ENCODE measurements at places on chromosomes 7 and 10.
A peak's percentile ranks its signal among the peaks of the same experiment; 100 is the strongest.

DNA sequence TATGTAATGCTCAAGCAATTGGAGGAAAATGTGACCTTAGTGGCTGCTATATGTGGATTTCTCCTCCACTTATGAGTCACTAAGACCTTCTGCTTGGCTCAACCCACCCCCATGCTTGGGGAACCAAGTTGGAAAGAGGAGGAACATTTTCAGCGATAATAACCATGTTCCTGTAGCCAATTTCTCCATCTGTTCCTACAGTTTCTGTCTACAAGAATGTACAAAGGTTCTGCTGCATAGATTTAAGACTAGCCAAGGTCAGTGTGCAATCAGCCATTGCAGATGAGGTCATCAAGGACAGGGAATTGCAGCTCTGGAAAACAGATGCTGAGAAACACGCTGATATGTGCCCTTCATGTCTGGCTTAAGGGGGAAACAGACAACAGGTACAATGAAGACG is 5.6 kb upstream of the NRCAM start:
- no peak for DNase-seq

- DNase-seq: peak; percentile 82
These were observed 67.1 kb upstream of the DUSP5 start for GRCh38 chr10:110430340-110431273.

DNA sequence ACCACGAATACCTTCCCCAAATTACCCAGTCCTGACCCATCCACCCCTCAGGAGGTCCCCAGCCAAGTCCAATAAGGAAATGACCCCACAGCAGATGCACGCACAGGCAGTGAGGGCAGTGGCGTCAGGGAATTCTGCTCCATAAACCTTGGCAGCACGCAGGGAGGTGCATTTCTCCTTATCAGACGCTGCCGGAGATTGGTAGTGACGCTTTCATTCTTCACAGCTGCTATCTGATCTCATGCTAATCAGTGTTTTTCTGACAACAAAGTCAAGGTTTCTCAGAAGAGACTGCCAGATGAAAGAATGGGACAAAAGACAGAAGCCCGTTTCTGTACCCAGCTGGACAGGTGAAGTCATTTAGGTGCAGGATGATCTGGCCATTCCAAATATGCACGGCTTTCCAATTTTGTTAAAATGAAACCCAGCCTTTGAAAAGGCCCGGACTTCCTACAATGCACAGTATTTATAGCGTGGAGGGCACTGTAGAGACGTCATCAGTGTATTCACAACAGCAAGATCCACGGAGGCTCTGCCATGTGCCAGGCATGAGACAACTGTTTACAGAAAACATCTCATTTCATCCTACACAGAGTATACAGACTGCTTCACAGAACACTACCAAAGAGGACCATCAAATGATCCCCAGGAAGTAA is 35.3 kb downstream of the DIP2C start:
- DNase-seq: no peak

DNA sequence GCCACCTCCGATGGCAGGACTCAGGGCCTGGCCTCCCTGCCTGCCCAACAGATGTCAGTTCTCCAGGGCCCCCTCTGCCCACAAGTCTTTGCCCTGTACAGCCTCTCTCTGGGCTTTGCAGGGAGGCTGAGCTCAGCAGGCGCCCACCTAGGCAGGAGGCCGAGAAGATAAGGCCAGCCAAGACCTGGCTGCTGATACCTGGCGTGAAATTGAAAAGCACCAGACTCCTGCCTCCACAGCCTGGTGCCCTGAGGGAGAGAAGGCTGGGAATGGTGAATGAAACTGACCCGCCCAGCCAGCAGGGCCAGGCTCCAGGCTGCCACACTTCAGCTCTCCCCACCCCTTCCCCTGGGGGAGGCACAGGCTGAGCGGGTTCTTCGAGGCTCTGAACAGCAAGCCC is 145.8 kb downstream of the CDH23 start:
- no peak for DNase-seq

DNA sequence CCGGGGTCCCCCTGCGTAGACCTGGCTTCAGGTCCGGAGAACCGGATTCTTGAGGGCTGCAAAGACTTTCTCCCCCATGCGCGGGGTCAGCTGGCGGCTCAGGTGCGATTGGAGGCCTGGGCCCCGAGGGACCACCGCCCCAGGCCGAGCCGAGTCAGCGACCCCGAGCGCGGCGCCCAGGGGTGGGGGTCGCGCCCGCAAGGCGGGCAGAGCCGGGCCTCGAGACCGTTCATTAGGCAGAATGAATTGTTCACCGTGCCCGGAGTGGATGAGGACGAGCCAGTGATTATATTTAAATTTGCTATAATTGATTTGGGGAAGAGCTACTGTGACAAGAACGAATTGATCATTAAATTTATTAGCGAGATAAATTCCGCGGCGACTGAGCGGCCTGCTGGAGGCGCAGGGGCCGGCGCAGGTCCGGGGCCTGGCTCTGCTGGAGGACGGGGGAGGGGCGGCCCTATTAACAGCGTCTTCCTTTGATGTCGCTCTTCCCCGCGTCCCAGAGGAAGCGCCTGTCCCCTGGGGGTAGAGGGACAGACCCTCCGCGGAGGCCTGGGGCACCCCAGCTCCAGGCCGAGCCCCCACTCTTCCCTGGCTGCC is 7.5 kb downstream of the MNX1 start:
- DNase-seq: no peak

DNA sequence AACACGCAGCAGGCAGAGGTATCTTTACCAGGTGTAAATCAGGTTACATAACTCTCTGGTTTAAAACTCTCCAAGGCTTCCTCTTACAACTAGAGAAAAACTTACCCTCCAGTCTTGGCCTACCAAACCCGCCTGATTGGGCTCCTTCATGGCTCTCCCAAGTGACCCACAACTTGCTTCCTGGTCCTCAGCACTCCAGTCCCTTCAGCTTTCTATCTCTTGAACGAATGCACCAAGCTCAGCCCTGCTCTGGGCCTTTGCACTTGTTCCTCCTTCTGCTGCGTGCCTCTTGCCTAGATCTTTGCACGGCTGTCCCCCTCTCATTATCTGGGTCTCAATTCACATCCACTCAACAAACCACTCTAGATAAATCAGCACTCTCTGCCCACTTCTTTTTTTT is 32.7 kb upstream of the DLD start:
- no peak for DNase-seq

DNA sequence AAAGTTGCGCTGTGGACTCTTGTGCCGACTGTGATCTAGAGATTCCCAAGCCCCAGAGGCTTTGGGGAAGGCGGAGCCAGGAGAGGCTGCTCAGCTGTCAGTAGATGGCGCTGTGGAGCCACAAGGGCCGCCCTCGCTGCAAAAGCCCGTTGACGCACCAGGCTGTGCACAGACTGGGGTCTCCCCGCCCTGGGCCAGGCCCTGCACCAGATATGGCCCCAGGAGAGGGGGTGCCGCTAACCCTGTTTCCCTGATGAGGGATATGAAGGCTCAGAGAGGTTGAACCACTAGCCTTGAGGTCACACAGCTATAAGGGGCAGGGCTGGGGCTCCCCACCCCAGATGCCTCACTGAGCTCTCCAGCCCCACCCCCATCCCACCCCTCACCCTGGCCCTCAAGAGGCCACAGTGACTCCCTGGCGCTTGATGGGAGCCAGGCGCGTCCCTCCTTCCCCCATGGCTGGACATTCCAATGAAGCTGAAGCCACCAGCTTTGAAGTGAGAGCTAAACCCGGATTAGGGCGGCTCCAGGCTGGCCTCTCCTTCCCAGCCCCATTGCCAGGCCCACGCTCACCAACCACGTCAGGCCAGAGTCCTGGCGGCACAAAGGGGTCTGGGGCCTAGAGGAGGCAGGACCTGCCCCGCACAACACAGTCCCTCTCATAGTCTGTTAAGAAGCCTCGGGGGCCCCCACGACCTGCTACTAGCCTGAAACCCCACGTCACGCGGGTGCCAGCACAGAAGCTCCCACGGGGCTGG is 26.4 kb downstream of the MYL10 start:
- peak; percentile 65 for DNase-seq
